ENCODE measurements at places on chromosomes 5 and 9.
A peak's percentile ranks its signal among the peaks of the same experiment; 100 is the strongest.

GRCh38 chr5:61589946-61590345 is 257.9 kb downstream of the ZSWIM6 start:
- DNase-seq = no peak

DNA sequence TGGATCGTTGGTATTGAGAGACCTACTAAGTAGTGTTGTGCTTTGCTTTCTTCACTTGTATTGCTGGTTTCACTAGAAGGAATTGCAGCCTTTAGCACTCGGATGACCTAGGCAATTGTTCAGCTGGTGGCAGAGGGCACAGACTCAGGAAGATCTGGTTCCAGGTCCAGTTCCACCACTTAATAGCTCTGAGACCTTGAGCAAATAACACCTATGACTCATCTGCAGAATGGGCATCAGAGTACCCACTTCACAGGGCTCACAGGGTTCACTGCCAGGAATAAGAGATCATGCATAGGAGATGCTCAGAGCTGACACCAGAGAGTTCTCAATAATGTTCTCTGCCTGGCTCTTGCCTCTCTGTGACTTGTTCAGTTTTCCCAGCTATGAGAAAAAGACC is 133.6 kb downstream of the SIL1 start:
- no peak for DNase-seq

DNA sequence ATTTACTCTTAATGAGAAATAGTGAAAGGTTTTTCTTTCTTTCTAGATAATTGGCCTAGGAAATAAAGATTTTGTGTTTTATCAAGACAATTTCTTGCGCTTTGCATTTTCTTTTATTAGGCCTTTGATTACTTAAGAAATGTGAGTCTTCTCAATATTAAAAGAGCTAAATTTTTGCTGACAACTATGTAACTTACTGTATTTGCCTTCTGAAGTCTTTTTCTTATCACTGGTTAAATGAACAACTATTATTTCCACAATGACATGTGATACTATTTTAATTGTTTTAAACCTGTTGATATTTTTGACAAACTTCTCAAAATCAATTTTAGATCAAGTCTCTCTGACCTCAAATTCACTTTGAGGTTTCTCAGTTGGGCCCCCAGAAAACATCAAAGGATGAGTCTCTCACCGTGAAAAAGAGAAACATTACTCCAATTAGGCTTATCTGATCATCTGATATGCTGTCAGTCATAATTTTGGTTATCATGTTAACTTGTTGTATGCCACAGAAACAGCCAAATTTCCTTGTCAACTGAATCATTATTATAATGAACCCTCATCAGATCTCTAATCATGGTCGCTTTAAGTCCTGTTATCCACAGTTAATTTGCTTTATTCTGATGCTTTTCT is 48.8 kb downstream of the RAPGEF1 start:
- no peak for DNase-seq

GRCh38 chr5:151555760-151556576 is 35.2 kb downstream of the FAT2 start:
- no peak for DNase-seq

GRCh38 chr9:9045572-9045971 is 1246.0 kb upstream of the DMAC1 start:
- no peak for DNase-seq

- DNase-seq = no peak
These were observed 14.2 kb downstream of the SPARC start for GRCh38 chr5:151672516-151672915.

- peak; percentile 55 for DNase-seq
These were observed 98.9 kb downstream of the CFAP95 start for GRCh38 chr9:69919461-69920061.

- DNase-seq = no peak
These were observed 1865.3 kb upstream of the CDH9 start for GRCh38 chr5:28903643-28904042.

DNA sequence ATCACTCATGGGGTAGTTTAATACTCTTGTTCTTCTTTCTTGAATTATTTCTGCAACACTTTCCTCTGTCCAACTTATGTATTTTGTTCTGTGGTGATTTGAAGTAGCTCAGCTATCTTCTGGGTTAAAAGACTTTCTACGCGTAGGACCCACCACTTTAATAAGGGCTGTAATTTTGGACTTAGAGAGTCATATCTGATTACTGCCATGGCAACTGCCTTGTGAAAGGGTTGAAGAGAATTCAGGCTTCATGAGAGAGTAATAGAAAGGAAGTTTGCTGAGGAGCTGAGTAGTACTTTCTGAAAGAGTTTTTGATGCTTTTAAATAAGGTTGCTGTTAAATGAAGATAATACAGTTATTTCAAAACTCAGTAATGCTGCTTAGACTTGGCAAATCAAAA is 89.5 kb downstream of the TLE4 start:
- no peak for DNase-seq

- DNase-seq = no peak
These were observed 310.2 kb downstream of the PDE4D start for GRCh38 chr5:59583151-59583809.

- no peak for DNase-seq
These were observed 34.8 kb downstream of the THBS4 start for GRCh38 chr5:80069918-80070318.

- DNase-seq = no peak
These were observed 1233.2 kb upstream of the CDH6 start for GRCh38 chr5:29960323-29960722.

DNA sequence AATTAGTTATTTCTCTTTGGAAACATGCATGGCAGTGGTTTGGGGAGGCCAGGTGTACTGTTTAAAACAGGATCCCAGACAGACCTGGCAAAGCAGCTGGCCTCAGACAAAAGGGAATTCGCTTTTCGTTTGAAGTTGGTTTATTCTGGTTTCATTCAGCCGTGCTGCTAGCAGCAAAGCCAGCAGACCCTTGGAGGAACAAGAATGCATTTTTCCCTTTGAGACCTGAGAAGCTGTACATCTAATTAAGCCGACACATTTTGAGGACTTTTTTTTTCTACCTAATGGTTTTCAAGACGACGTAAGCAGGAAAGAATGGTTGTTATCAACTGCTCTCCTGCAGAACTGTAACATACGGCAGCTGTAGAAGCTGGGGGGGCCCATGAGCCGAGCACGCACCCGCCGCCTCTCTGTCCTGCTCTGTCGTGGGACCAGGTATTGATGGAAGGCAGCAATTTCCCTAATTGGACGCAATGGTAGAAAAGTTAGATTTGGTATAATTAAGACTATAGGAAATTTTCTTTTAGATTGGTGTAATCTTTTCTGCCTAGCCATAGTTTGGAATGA is 13.6 kb downstream of the PLEKHG4B start:
- DNase-seq = no peak

DNA sequence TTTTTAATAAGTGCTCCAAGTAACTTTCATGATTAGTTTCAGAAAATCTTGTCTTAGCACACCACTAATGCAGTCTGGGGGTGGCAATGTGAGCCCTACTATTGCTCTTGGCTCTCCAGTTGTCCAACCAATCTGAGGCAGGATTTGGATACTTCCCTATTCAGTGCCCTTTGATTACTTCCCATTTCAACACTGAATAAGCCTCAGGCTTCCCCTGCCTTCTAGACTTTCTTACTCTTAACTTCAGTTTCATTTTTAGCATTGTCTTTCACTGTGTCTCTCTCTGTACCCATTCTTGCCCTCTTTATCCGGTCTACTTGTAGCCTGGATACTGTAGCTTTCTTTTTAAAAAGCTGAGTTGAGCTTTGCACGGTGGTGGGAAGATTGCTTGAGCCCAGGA is 186.1 kb downstream of the C9orf152 start:
- DNase-seq = peak; percentile 14

- DNase-seq = no peak
These were observed 2.8 kb downstream of the GRHPR start for GRCh38 chr9:37425298-37425752.

- no peak for DNase-seq
These were observed 19.1 kb upstream of the ZFAND5 start for GRCh38 chr9:72383978-72384709.

- no peak for DNase-seq
These were observed 348.0 kb downstream of the NPR3 start for GRCh38 chr5:33059081-33059480.

DNA sequence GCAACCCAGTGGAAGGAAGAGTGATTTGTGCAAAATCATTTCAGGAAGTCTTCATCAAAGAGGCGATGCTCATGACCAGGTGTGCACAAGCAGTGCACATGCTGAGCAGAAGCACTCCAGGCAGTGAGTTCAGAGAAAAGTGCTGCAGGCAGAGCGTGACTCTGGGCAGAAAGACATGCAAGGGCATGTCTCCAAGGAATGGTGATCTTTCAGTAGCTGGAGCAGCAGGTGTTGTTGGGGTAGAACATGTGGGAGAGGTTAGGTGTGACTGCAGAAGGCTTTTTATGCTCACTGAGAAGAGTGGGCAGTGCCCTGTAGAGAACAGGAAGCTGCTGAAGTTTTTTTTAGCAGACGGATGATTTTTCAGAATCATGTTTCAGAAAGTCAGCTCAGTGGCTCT is 545.4 kb upstream of the TLE4 start:
- DNase-seq = peak; percentile 27

- no peak for DNase-seq
These were observed 135.0 kb downstream of the PDE4D start for GRCh38 chr5:59758566-59758965.

DNA sequence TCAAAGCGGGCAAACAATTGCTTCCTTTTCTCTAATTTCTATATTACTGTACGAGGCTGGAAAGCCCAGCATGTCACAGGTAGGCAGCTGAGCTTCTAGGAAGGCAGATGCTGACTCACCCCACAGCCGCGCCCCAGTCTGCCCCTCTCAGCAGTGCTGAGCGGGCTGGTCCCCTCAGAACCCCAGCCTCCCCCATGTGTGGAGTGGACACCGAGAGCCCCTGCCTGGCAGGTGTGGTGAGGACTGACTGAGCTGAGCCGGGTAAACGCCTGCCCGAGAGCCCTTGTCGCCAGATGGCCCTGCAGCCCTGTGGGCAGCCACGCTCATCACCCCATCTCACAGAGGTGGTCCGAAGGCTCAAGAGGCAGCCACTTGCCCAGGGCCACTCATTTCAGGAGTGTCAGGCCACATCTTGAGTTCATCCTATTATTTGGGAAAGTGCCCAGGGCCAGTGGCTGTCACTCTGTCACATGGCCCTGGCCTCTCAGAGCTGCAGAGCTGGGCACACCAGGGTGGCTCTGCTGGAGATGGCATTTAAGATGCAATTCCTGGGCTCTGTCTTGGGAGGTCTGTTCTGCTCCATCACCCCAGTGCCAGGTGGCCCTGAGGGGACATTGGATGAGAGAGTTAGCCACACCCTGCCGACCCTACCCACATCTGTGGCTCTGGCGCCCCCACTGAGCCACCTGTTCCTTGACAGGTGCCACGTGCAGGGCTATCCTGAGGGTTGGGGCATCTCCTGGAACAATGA is 12.4 kb downstream of the CARD19 start:
- DNase-seq = no peak

DNA sequence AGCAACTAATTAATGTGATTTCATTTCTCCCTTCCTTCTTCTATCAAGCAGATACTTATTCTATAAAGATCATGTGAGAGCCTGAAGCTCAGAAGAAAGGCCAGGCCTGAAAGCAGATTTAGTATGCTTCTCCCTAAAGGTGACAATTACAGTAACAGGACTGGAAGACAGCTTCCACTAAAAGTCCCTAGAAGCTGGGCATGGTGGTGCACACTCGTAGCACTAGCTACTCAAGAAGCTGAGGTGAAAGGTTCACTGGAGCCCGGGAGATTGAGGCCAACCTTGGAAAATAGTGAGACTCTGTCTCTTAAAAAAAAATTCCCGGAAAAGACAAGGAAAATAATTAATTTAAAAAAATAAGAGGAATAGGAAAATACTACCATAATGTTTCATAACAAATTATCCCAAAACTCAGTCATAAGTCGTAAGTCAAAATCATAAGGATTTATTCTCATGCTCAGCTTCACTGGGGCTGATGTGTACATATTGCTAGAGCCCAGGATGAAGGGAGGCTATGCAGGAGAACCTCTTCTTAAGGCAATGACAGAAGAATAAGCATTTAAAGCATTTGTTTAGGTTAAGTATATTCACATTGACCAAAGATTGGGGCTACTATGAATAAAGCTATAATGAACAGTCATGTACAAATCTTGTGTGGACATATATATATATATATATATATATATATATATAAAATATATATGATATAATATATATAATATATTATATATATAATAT is 210.8 kb upstream of the SMARCA2 start:
- no peak for DNase-seq

DNA sequence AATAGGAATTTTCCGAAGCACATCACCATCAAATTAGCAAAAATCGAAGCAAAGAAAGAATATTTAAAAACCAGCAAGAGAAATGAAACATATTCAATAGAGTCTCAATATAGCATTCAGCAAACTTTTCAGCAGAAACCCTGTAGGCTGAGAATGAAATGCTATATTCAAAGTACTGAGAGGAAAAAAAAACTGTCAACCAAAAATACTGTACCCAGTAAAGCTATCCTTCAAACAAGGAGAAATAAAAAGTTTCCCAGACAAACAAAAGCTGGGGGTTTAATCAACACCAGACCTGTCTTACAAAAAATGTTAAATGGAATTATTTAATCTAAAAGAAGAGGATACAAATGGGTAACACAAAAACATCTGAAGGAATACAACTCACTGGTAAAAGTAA is 116.0 kb downstream of the TRPM3 start:
- DNase-seq = no peak

- no peak for DNase-seq
These were observed 135.9 kb upstream of the KLF4 start for GRCh38 chr9:107625383-107625984.

DNA sequence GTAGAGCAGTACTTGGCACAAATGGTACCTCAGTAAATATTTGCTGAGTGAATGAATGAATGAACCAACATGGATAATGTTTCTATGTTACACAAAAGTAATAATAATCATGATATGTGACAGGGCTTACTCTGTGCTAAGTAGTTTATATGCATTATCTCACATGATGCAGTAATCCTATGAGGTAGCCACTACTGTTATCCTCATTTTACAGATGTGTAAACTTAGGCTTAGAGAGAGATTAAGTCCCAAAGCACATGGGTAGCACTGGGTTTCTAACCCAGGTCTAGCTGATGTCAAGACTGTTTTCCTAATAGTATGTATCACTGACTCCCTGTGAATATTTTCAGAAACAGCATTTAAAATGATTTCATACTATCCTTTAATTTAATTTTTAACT is 44.1 kb upstream of the VDAC1 start:
- DNase-seq = no peak

GRCh38 chr9:99416007-99416406 is 193.9 kb downstream of the SEC61B start:
- DNase-seq = no peak

DNA sequence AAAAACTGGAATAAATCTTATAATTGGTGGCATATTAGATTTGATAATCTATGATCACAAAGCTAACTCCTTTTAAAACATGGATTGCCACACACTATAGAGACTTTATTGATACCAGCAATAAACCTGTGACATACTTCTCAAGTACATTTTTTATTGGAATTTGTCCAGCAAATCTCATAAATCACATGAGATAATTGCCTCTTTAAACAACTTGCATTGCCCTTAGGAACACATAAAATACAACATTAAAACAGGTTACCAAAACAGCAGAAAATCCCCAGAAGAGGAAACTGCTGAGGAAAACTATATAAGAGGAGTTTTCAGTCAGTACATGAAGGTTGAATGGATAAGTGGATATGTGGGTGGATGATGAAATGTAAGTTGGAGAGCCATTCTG is 124.6 kb downstream of the SNCAIP start:
- no peak for DNase-seq
